ENCODE measurements at places on chromosomes 6 and 20.

DNA sequence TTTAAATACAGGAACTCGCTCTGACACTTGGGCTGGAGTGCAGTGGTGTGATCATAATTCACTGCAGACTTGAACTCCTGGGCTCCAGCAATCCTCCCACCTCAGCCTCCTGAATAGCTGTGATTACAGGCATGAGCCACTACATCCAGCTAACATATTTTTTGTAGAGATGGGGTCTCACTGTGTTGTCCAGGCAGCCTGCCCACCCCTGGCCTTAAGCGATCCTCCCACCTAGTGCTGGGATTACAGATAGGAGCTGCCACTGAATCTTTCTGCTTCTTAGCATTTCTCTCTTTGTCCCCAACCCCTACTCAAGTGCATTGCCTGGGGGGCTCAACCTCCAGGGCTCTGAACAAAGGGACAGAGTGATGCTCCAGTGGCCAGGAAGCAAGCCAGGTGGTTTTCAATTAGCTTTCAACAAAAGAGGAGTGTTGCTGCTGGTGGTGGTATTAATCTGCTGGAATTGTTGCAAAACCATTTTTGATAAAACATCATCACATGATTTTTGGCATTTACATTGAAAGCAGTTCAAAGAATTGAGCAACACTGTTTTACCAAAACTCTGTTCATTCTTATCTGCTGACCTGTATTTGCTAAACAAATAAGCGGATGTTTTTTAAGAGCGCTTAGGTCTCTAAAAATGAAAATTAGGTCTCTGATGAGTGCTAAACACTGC lies 40.4 kb upstream of the BPIFA2 start:
- DNase-seq = no peak

- DNase-seq = no peak
These were observed 474.2 kb downstream of the KIF16B start for GRCh38 chr20:16098890-16099639.

GRCh38 chr6:123223461-123223860 lies 227.4 kb downstream of the CLVS2 start:
- DNase-seq = no peak

DNA sequence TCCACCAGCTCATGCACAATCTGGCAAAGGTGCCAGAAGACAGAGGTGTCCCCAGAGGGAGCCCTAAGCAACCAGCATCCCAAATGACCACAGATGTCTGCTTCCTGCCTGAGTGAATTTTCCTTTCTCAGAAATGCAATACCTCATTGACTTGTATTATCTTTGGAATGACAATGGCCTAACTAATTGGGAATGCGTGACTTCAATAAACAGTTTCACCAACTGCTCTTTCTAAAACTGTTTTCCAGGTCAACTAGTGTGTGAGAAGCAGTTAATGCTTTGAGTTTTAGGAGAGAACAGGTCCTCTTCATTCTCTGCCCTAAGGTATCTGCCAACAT lies 108.9 kb upstream of the SNX9 start:
- no peak for DNase-seq

DNA sequence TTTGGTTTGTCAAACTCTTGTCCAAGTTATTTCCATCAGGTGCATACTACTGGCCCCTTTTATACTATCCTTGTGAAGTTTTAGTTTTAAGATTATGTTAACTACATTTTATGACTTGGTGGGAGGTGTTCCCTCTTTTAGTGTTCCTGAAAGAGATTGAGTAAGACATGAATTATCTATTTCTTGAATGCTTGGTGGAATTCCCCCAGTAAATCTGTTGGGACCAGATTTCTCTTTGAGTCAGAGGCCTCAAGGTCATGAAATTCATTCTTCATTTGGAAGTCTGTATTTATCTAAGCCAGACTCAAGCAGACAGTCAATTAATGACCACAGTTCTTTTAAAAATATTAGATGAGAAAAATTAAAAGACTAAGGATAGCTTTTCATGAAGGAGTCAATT lies 81.3 kb downstream of the MOXD1 start:
- no peak for DNase-seq

GRCh38 chr6:134162932-134163331 lies 110.5 kb upstream of the SLC2A12 start:
- no peak for DNase-seq

DNA sequence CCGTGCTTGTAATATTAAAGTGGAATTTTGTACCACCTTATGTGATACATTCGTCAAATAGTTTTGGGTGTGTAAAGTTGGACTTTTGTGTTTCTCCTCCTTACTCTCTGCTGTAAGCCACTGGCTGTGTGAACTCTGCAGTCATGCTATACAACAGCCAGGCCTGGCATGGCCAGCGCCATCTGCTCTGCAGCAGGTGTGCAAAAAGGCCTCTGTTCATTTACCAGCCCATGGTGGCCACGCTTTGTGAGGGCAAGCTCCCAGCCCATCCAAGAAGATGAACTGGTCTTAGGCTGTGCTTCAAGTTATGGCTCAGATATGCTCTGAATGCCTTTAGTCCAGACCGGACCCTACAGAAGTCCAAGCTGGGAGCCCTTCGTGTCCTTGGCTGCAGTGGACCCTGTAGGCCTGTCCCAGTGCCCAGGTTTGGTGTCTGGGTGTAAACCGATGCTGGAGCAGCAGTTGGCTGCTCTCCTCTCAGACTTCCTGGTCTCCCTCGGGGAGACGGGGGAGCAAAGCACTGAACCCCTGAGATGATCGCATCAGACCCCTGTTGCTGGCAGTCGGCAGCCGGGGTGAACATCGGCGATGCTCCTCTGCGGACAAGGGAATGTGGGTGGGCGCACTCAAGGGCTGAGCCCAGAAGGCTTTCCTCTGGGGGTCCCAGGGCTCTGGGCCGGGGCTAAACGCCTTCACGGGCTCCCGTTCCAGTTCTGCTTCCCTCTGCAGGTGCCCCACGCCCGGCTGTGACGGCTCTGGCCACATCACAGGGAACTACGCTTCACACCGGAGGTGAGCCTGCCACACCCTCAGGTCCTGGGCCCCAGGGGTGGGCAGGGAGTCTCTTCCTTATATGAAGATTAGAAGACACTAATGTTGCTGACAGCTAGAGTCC lies 28.6 kb upstream of the PCMTD2 start:
- DNase-seq = no peak

DNA sequence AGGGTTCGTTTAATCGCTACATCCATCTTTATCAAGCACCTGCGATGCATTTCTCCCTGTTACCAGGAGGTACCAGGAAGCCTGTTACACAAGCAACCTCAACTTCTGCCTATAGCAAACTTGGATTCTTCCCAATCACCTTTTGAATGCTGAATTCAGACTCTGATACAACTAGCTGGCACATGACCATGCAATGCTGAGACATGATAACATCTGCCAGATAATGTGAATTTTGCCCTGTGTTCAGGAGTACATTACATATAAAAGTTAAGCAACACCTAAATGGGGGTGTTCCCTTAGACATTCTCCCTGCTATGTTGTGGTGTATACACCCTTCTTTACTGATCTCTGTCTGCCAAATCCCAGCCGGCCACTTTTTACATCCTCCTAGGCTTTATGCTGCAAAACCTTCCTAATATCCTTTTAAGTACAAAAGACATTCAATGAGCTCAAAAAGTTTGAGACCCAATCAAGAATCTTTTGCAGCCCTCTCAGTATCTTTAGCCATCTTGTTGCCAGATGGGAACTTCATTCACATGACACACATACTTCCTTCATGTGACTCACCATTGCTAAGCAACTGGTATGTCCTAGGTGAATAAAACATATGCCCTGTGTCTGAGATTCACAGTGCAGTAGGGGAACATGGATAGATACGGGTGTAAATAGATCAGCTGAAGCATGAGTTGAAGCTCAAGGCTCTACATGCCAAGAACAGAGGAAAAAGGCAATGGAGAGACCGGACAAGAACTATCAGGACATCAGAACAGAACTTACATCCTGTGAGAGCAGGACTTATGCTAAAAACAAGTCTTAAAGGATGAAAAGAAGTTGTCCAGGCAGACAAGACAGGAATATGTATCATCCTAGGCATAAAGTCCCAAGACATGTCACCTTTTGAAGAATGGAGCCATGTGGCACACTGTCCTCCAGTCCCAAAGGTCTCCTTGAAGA lies 84.3 kb downstream of the ZHX3 start:
- DNase-seq = no peak
